ENCODE measurements at places on chromosomes 3 and 15.

DNA sequence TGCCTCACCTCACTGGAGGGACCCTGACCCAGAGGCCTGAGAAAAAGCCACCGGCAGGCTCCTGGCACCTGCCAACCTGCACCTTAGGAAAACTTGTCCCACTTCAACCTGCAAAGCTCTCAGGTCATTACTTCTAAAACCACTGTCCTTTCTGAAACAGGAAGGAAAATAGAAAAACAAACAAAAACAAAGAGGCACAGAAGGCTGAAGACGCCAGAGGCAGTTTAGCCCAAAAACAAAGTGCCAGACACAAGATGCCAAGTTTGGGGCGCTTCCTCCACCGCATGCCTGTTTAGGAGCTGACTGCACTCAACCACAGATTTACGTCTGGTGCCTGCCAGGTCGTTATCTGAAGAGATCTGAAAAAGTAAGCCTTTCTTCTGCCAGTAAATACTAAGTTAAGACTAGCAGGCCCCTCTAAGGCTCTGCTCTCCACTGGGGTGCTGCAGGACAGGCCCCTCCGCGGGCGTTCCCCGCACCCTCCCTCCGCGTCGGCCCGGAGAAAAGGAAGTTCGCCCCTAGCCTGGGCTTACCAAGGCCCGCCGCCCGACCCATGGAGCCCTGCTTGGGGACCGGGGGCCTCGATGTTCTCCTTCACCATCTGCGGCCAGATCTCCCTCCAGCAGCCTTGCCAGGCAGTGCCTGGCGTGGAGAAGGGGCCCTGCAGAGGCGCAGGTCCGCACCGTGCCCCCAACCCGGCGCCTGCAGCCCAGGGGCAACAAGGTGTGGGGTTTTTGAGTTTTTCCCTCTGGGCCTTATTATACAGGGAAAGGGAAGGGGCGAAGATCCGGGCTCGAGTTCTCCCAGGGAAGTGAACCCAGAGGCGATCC is 1.3 kb downstream of the GOLGA8A start:
- DNase-seq, result no peak

DNA sequence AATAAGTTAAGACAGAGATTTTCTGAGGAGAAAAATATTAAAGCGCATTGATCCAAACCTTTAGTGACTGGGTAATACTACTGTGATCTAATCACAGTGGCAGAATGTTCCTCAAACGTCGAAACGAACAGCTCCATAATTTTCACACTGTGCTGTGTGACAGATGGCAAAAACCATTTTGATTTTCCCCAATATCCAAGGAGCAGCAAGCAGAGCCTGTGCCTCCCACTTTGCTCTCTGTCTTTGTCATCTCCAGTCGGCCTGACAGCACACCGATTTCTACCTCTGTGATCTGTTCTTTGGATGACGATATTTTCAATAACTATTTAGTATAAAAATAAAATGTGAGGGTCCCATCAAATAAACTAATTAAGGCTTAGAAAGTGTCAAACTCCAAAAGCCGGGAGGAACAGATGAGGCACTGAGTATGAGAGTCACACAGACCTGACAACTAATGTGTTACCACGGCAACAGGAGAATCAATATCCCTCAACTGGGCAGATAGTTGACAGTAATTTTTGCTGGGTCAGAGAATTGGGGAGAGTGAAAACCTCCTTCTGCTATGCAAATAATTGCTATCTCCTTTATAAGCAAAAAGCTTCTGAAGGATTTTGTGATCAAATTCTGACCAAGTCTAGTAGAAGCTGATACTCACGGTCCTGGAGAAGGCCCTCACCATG is 489.1 kb upstream of the CFAP20DC start:
- DNase-seq, result no peak

- DNase-seq, result no peak
These were observed 48.9 kb downstream of the CYP11A1 start for GRCh38 chr15:74318376-74319137.

GRCh38 chr15:66682246-66682645 is 19.8 kb upstream of the SMAD6 start:
- no peak for DNase-seq

DNA sequence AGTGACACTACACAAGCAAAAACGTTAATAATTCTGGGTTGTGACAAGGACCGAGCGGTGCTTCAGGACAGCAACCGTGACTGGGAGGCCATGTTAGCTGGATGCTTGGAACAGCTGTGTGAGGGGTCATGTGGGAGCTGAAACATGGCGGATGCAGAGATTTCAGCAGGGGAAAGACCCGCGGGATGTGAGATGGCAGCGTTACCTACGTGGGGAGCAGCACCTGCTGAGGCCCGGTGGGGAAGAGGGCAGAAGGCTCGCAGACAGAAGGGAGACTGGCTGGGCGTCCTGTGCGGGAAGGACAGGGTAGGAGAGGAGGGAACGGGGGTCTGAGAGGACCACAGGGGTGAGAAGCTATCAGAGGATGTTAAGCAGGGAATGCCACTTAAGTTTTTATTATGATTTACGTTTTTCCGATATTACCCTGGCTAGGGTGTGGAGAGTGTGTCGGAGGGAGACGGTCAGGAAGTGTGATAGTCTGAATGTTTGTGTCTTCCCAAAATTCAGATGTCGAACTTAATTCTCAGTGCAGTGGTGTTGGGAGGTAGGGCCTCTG is 228.8 kb upstream of the LYSMD4 start:
- no peak for DNase-seq

DNA sequence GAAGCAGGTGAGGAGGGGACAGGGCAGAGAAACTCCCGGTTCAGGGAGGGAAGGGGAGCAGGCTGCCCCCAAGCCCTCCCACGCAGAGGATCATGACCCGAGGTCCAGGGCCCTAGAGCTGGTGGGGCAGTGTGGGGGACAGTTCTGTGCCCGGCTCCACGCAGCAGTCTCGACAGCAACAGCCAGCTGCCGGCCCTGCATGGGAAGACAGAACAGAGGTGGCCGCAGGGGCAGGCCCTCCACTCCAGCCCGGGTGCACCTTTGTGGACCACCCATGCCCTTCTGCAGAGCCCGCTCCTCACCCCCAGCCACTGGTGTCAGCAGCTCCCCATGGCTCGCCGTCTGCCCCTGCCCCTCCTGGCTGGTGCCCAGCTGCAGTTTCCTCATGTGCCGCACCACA is 7.7 kb downstream of the OGG1 start:
- DNase-seq, result no peak

- no peak for DNase-seq
These were observed 46.6 kb downstream of the KLF13 start for GRCh38 chr15:31373096-31373865.

- DNase-seq, result no peak
These were observed 199.1 kb downstream of the LRRN1 start for GRCh38 chr3:3998140-3998922.

- DNase-seq, result no peak
These were observed 645.8 kb upstream of the NR2F2 start for GRCh38 chr15:95684693-95685115.

- DNase-seq, result no peak
These were observed 40.4 kb upstream of the CTNNB1 start for GRCh38 chr3:41158947-41159346.

DNA sequence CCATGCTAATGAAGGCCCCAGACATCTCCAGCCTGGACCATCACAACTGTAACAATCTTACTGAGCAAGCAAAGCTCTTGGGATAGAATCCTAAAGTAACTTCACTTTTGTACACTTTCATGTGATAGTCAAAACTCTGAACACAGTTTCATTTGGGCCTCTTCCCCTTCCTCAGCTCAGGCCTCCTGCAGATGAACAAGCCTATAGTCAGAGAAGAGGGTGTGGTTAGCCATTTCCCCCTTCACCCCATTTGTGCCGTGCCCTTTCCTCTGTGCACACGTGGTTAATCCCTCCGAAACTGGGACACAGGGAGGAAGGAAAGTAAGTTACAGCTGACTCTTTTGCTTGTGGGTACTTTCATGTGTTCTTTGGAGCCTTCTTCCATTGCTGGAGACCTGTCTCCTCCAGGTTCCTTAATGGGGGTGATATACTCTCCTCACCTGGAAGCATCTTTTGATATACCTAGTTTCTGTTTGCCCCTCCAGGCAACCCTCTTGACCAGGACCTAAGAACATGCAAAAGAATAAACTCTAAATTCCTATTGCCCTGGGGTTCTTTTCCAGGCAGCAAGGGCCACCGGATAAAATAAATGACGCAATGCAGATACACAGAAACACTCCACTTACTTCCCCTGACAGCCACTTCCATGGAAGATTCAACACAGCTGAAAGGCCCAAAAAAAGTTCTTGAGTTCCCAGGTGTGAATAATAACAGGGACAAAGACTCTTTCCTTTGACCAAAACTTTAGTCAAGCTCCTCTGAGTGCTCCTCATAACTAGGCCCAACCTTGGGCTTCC is 29.6 kb upstream of the CSTA start:
- no peak for DNase-seq

GRCh38 chr3:154781595-154781994 is 298.5 kb upstream of the MME start:
- DNase-seq, result no peak

DNA sequence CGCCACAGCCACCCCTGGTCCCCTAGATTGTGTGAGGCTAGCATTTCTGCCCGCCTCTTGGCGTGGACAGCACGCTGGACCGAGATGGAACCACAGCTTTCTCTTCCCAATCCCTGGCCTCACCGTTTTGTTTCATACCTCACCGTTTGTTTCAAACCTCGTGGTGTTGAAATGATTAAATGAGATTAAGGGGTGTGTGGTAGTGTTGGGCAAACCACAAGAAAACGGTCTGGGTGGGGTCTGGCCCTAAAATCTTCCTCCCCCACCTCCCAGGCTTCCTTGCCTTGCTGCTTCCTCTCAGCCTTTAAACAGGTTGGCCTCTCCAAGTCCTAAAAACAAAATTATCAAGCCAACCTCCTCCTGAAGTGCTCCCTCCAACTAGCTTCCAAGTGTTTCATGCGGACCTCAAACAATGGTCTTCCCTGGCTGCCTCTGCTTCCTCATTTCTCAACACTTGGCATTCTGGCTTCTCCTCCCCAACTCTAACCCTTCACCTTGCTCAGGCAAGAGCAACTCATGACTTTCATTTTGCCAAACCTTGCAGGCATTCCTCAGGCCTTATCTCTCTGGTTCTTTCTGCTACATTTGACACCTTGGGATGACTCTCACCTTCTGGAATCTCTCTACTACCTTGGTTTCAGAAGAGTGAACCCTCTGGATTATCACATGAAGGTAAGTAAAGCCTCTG is 1.4 kb upstream of the ATP13A3 start:
- DNase-seq, result no peak
